ENCODE measurements at places on chromosomes 1 and 21. TPM values are rescaled to one million over a fixed set of nuclear protein-coding genes. Genes with fewer than 3 reads are reported as not detected.

Gene KCNA2
- total RNA-seq = 2.6 TPM

Gene ID3
- total RNA-seq = 81.0 TPM

Gene CHI3L2
- total RNA-seq = 4.6 TPM

DNA sequence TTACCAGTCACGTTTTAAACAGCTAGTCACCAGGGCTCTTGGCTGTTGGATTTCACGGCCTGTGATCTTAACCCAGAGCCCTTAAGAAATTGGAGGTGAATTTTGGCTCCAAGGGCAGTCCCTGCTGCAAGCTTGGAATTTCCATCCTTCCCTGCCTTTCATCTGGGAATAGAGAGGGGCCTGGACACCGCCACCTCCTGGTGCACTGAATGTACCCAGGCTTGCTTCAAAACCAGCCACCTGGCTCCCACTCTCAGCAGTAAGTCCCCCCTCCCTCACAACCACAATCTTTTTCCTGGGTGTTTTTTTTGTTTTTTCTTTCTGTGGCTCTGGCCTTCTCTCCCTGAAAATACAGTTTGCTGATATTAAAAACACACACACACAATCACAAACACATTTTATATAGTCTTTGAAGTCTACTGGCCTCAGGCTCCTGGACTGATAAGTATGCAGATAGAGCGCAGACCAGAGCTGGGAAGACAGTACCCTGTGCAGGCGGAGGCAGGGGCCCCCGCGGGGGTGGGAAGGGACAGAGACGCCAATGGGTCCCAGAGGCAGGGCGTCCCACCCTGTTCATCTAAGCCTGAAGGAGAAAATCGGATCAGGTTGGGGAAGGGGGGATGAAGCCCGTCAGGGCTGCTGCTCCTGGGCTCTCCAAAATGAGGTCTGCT is 65.8 kb upstream of the IGSF21 start:
- no peak for DNase-seq

- DNase-seq = no peak
These were observed 280.4 kb downstream of the HLX start for GRCh38 chr1:221159608-221160007.

DNA sequence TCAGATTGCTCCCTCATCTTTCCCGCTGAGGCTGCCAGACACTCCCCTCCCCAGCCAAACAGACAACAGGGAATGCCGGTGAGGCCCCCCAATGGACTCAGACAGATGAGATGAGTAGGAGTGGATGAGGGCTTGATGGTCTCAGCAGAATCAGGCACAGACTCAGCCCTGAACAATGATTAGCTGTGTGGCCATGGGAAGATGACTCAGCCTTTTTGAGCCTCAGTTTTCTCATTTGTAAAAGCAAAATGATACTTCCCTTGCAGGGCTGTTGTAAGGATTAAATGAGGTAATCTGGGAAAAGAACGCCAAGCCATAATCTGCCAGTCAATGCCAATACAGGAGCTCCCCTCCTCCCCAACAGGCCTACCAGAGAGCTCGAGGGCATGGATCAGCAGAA is 12.4 kb downstream of the C1orf198 start:
- DNase-seq = no peak

All from ureter (tissue), 1 donor.